ENCODE measurements at places on chromosomes 3 and 15.

DNA sequence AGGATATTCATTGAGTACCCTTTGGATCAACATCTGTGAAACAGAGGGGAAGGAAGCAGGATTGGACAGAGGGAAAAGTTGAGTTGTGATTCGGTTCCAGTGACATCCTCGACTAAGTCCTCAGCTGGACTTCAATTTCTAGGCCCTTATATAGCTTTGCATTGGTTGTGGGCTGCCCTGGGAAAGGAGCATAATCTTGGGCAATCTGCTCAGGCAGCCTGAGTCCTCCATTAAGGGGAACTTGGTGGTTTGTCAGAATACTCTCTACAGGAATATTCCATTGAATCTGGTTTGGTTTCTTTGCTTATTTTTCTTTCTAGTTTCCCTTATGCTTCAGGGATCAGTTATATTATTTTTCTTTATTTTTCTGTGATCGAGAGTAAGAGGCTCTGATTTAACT lies 94.1 kb downstream of the TCF12 start:
- DNase-seq, result no peak

DNA sequence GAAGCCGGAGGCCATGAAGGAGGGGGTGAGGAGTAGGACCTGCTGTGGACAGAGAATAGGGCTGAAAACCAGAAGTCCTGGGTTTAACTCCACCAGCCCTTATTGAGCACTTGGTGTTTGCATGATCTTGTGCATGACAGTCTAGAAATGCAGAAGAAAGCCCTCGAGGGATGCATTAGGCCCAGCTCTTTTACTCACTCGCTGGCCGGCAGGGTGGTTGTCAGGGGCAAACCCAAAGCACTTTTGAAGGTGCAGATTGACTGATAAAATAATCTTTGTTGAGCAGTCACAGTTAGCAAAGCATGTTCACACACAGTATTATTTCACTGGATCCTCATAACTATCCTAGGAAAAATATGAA lies 55.3 kb downstream of the CORO2B start:
- DNase-seq, result no peak

- DNase-seq, result no peak
These were observed 79.3 kb downstream of the EEFSEC start for GRCh38 chr3:128232376-128233178.

DNA sequence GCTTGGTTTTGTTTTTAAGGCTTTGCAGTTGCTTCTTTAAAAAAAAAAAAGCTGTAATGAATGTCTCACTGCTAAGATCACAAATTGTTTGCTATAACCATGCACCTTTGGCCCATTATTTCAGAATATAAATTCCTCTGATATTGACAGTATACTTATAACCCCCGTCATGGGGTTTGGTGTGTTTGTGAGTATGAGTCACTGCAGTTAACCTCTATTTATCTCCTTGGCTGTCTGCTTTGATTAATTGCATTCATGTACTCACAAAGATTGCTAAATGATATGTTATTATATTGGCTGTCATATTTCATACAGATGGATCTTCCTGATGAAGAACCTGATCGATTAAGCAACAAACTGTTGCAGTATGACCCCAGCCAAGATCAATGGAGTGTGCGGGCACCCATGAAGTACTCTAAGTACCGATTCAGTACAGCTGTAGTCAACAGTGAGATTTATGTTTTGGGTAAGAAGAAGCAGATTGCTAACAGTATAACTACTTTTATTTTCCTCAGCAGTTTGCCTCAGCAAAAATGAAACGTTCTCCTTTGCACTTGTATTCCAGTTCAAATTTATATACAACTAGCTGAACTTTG lies 14.9 kb downstream of the KBTBD12 start:
- no peak for DNase-seq
